ENCODE measurements at places on chromosomes 4 and X.

GRCh38 chr4:151568966-151569365 is 160.0 kb downstream of the FHIP1A start:
- no peak for DNase-seq

DNA sequence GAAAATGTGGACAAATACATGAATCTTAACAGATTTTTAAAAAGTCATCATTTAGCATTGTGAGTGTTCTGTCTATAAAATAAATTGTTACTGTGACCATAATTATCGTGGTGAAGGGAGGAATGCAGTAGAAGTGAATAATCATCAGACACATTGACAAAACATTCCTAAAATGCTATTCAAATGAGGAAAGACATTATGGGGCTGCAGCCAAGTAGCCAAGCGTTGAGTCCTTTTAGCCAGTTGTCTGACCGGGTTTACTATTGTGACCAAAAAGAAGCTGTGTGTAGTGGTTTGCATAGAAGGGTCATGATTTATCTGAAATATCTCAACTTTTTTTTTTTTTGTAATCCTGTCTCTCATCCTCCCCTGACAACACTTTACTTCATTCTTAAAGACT is 19.5 kb downstream of the WWC2 start:
- DNase-seq = no peak

DNA sequence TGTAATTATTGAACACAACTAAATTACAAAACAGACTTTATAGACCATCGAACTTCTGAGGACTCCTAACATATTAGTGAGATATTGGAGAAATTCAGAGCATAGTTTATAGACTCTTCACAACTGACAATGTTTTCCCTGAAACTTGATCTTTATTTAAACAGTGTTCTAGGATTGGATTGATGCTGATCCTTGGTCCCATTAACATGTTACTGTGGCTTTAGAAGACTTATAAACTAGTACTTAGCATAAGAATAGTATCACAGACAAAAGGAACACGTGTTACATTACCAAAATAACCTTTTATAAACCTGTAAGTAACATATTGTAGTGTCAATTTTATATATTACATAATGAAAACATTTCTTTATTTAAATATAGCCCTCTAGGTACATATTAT is 689.6 kb downstream of the CCSER1 start:
- DNase-seq = no peak

GRCh38 chr4:121373841-121374240 is 7.0 kb downstream of the QRFPR start:
- DNase-seq = no peak

DNA sequence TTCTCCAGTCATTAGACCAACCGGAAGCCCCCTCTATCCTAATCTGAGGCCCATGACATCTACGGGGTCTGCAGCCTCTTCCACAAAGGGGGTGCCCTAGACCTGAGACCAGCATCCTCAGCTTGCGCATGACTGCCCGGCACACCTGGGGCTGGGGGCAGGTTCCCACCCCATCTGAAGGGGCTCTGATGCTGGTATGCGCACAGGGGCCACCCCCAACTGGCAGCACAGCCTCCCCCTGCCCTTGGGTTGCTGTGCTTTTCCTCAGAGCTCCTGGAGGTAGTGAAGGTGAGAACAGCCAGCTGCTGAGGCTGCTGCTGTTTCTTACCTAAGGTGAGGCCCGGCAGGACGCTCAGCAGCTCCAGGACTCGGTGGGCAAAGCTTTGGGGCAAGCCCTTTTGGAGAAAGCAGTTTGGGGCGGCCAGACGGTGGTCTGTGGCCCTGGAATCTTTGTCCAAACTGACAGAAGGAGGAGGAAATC is 18.9 kb upstream of the CPLX1 start:
- DNase-seq = no peak

- no peak for DNase-seq
Measured at GRCh38 chr4:27861381-27861787, 1000.7 kb downstream of the STIM2 start.

DNA sequence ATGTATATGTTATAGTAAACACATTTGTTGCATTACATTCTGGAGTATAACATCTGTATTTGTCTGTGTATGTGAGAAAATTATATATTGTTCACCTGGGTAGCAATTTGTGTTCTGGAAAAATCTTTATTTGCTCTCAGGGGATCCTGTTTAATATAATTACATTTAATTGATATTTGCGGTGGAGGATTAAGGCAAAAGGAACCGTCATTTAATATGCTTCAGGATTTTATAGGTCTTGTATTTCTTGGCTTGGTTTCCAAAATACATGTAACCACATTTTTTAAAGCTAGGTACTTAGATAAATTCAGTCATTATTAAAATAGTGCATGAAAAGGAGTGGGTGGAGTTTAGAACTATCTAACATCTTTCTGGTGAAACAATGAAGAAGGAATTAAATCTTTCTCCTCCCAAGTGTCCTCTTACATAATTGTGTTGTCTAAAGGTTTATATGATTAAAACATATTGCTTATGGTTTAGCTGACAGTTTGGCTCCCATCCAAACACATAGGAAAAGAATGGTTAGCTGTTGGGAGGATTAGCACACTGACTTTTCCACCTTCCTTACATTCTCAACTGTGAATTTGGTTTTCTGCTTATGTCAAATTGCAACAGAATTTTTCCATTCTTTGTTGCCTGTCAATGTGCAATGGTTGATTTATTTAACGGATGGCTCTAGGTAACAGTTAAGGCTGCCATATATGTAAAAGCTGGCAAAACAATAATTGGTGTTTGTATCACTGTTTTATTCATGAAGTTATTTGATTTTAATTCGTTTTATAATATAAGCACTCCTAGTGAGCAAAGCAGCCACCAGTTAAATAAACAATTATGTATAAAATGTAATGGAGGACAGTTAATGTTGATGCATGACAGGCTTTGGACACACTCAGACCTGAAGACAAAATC is 250.8 kb upstream of the SFRP2 start:
- no peak for DNase-seq

DNA sequence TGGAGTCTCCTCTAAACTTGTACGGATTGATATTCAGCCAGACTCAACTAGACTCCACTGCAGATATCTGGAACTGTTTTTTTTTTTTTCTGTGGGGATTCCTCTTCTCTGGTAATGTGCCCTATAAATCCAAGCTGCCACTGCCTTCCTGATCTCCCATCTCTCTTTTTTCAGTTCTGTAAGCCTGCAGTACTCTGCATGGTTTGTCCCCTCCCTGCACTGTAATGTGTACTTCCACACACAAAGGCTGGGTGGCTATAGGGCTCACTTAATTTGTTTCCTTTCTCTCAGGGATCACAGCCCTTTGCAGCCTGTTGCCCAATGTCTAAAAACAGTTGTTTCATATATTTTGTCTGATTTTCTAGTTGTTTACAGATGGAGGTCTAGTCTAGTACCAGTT is 84.7 kb upstream of the RPA4 start:
- no peak for DNase-seq

DNA sequence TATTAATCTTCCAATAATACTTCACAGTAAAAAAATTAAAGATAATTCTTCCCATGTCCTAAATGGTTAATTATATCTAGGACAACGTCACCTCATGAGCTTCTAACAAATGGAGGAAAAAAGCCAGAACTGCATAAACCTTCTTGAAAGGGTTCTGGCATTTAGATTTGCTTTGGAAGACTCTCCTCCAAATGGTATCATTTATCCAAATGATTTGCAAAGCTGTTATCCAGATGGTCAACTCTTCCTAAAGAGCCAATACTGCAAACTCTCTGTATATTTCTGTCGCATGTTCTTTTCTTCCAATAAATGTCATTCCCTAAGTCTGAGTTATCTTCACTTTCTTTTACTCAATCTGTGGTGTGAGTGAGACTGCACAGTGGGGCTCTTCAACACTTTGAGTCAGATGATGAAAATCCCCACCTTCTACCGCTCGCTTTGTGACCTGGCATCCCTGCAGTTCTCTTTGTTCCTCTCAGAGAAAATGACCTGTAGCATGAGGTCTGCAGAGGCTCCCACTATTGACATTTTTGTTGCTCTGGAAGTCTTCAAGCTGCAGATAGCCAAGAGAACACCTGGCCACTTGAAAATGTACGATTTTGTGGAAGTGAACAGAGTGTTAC is 52.9 kb downstream of the TMEM150C start:
- no peak for DNase-seq
